ENCODE measurements at places on chromosomes 4 and X.
A peak's percentile ranks its signal among the peaks of the same experiment; 100 is the strongest.

DNA sequence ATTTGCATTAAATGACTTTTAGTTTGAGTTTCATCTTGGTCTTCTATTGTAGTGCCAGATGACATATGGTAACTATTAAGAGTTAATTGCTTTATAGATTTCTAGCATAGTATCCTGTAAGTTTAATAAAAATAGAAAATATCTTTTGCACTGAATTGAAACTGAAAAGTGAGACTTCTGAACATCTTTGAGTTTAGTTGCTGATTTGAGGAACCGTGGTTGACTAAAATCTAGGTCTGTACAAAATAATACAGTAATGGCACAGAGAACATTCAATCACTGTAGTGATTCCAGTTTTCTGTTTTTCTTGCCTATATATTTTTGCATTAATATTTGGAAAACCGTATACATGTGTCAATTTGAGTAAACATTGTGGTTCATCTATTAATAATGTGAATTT, 60.7 kb downstream of the SPATA4 start:
- DNase-seq: no peak

DNA sequence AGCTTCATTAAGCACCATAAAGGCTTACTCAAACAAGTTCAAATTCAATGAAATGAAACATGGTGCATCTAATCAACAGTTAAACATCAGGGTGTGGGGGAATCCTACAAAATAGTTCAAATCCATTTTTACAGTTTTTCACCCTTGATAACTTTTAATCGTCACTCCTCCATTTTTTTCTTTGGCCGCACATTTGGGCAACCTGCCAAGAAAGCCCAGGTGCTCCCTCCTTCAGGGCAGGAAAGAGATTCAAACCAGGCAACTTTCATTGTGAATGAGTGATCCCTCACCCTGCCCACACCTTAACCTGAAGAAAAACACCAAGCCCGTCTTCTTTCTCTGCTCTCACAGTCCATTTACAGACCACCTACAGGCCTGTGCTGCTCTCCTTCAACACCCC, 24.9 kb downstream of the TRIM61 start:
- no peak for DNase-seq

DNA sequence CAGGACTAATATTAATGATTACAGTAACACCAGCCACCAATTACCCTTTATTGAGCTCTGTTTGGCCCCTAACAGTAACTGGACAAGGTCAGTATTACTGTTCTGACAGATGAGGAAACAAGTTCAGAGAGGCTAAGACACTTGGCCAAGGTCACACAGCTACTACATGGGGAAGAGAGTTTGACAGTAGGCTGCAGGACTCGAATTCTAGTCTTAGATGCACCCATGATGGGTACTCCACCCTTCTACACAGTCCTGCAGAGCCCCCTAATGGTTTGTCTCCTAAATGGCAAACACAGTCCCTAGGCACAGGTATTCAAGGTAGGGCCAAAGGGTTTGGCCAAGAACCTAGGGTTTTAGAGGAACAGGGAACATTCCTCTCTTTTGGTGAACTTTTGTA, 93.9 kb downstream of the NSUN7 start:
- no peak for DNase-seq

- DNase-seq: no peak
These were observed 207.8 kb downstream of the ADGRL3 start for GRCh38 chr4:61407642-61408618.

DNA sequence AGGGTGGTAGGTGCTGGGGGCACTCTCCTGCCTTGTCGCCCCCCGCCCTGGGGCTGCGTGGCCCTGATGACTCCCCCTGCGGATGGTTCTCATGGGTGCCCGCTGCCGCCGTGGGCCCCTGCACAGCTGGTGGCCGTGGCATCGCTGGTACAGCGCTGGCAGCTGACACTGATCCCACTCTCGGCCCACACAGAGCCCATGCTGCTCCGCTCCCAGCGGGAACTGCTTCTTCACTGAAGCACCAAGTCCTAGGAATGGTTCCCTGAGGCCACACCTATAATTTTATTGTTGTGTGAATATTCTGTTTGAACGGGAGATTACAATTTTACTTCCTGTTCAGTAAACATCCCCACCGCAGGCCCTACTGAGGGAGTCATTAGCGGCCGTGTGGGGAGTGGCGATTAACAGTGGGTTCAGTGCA, 138.6 kb upstream of the NKX1-1 start:
- no peak for DNase-seq

DNA sequence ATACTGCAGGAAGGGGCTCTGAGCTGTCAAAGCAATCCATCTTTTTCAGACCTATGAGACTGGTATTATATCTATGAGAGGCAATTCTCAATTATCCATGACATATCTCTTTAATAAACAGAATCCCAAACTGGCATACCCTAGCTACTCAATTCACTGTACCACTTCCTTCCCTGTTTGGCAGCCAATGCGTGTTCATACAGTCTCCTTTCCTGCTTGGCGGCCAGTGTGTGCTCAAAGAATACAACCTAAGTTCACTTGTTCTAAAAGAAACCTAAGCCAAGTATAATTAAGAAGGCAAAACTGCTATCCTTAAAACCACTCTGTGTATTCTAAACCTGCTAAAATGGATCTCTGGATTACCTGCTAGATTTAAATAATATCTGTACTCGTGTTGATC, 38.3 kb downstream of the ARHGEF9 start:
- DNase-seq: no peak

- DNase-seq: no peak
These were observed 361.2 kb downstream of the ARAP2 start for GRCh38 chr4:35883108-35883507.

DNA sequence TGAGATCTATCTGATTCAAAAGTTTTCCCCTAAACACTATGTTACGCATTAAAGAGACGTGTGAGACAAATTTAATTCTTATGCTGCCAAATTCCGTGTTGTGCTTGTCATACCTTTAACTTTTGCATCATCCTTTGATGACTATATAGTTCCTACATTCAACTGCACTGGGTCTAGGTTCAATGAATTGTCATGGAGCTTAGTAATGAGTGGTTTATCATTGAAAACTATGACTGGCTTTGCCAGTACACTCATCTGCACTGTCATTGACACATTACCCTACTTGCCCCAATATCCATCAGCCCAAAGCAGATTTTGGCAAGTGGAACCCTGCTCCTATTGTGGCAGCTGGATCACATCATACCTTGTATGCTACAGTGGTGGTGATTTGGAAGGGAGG, 882.9 kb upstream of the SLIT2 start:
- no peak for DNase-seq

DNA sequence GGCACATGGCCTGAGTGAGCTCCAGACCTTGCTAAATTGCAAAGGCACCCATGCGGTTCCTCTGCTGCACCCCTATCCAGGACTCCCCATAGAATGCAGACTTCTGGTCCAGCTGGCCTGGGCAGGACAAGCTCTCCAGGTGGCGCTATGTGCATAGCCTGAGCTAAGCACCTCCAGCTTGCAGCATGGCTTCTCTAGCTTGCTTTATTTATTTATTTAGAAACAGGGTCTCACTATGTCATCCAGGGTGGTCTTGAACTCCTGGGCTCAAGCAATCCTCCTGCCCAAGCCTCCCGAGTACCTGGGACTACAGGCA, 5.5 kb upstream of the WFS1 start:
- no peak for DNase-seq

- no peak for DNase-seq
These were observed 21.4 kb upstream of the CLGN start for GRCh38 chr4:140448830-140449229.

DNA sequence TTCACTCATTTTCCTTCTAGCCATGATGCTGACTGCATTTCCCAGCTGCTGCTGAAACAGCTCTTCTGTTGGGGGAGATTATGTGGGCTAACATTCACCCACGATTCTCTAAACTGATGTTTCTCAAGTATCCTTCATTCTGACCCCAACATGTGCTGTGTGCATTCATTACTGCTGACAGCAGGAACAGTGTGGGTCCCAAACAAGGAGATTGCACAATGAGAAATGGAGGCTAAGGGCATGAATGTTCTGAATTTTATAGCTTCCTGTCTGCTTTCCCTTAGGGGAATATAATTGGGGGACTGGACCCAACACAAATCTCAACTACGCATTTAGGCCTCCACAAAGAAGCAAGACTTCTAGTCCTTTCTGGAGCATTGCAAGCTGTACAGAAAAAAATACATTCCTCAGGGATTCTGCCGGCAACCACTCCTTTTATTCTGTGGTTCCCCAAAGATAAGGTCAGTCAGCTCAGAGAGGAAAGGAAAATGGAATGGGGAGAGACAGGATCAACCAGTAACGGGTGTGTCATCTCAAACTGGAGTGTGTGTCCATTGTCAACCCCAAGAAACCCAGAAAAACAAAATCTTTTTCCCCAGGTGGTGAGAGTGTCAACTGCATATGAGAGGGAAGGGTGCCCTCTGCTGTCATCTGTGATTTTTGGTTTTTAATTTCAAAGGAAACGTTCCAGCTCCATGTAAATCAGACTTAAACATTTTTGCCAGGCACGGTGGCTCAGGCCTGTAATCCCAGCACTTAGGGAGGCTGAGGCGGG, 81.5 kb upstream of the EGFL6 start:
- peak; percentile 23 for DNase-seq

DNA sequence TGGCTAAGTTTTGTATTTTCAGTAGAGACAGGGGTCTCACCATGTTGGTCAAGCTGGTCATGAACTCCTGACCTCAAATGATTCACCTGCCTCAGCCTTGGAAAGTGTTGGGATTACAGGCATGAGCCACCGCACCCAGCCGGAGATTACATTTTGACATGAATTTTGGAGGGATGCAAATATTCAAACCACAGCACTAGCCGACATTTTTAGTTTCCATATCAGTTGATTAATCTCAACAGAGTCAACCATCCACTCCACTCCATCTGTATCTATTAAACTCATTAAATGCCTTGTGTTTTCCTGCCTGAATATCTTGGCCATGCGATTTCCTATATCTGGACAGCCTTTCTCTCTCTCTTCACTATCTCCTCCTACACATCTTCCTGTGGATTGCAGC, 64.1 kb upstream of the PDGFRA start:
- DNase-seq: no peak

- DNase-seq: no peak
These were observed 391.1 kb downstream of the STIM2 start for GRCh38 chr4:27251771-27252170.

DNA sequence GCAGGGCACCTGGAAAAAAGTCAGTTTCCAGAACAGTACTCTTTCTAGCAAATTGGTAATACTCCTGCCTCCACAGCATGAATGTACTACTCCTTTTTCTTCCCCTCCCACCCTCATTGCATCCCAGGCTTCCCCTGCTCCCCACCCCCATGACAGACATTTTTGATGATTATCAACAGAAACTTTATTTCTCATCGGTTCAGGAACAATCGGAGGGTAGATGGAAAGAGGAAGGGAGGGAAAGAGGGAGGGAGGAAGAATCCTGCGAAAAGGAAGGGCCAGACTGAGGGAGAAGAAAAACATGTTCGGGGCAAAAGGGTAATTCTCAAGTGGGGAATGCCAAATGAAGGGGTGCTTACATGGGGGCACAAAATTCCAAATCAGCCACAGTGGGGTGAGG, 705 bp upstream of the CXorf65 start:
- no peak for DNase-seq

- no peak for DNase-seq
These were observed 403 bp upstream of the LGI2 start for GRCh38 chr4:25031077-25031621.

GRCh38 chrX:131901546-131901945, 121.6 kb upstream of the STK26 start:
- no peak for DNase-seq
